ENCODE measurements at places on chromosomes 5 and 9.

DNA sequence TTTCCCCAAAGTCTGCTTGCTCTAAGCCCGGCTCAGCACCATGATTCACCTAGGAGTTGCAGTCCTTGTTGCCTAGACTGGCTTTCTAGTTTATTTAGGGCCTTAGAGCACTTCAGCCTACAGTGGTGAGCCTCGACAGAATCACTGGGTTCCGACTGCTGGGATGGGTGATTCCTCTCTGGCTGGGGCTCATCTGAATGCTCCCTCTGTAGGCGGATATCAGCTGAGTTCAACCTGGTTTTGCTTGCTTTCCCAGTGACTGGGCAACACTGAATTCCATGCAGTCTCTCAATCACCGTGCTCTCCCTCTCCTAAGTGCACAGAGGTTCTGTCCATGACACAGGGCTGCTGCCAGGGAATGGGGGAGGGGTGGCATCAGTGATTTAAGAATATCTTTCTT, 54.1 kb downstream of the OSMR start:
- no peak for DNase-seq

GRCh38 chr9:105066275-105066865, 138.4 kb upstream of the ABCA1 start:
- no peak for DNase-seq

DNA sequence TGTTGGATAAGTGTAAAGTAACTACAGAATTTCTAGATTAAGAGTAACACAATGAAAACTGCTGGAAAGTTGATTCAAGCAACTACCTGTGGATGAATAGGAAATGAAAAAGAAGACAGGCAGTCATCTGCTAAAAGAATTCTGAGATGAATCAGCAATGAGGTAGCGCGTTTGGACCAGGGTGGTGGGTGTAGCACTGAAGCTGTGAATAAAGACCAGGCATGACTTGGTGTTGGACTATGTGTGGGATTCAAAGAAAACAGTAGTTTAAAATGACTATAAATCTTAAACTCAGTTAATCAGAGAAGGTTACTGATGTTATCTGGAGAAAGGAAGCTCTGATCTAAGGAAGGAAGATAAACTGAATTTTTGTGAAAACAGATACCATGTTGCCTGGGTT, 159.8 kb downstream of the FBN2 start:
- no peak for DNase-seq

DNA sequence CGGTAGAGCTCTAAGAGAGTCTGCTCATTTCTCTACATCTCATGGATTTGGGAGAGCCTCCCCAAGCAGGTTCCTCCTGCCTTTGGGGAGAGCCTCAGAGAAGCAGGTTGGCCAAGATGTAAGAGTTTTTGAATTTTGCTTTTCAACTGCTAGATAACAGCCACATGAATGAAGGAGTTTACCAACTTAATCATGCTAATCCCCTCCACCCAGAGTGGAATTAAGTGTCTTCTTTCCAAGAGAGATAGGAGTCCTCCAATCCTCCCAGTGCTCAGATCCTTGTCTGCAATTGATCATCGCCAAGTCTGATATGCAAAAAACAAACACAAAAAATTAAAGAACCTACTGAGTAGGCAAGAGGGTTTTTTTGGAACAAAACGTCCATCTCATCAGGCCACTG, 99.4 kb upstream of the MAP3K1 start:
- no peak for DNase-seq

GRCh38 chr5:33049298-33049697, 338.2 kb downstream of the NPR3 start:
- no peak for DNase-seq

- DNase-seq = no peak
These were observed 164.8 kb downstream of the DEPDC1B start for GRCh38 chr5:60535198-60535597.

DNA sequence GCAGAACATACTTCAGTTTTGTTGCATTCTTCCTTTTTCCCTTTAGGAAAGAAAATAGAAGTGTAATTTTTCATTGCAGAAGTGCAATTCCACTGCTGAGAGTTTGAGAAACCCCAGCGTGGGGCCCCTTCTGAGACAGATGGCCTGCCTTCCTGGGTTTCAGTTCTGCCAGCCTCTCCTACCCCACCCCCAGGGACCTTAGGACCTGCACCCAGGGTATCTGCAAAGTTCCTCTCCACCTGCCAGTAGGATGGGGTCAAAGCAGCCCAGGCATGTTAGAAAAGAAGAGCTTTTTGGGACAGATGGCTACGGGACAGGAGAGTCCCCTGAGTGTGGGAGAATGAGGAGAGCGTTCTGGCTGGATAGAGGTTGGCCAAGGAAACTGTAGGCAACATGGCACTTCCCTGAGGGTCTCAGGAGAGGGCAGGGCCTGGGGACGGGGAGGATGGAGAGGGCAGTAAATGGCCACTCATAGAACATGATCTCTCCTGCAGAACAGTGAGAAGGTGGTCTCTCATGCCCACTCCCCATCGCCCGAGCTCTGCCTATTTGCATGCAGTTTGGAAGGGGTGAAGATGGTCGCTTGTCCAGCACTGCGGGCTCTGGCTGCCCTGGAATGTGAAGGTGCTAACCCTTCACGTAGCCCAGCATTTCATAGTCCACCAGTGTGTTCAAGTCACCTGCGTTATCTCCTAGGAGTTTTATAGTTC, at the start of gene TIFAB:
Gene TIFAB, minus strand, starts transcription at position 31 of the 710 bp plus-strand sequence. CDS start 2,412 bp downstream, outside the sequence.
- no peak for DNase-seq

GRCh38 chr5:137084016-137084415, 415.1 kb downstream of the SPOCK1 start:
- no peak for DNase-seq

DNA sequence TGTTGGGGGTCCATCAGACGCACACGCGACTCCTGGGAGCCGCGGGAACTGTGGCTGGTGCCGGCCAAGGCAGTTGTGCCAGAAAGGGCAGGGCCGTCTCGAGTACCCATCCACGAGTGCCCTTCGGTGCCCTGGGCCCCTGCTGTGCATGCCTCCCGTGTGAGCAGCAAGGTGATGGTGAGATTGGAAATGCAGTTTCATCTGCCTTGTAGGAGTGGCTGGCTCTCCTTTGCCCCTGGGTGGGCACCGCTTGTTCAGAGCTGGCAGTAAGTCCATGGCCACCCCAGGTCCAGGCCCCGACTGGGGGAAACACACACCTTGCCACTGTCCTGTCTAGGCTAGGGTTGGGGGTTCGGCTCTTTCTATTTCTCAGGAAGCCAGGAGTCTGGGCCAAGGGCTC, 5.7 kb downstream of the NKD2 start:
- no peak for DNase-seq

DNA sequence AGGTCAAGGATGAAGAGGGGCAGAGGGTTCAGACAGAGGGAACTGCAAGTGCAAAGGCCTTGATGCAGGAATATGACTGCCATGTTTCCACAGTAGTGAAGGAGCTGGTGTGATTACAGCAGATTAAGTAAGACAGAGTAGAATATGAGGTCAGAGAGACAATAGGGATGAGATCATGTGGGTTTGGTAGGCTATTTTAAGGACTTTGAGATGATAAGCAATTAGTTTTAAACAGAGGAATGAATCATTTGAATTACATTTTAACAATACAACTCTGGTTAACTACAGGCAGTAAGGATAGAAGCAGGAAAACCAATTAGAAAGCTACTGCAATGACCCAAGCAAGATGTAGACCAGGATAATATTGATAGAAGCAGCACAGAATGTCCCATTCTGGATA, 7.7 kb downstream of the CENPK start:
- DNase-seq = no peak

- DNase-seq = no peak
These were observed 96.3 kb downstream of the TTLL11 start for GRCh38 chr9:121996783-121997182.

GRCh38 chr5:93246090-93246855, 334.7 kb downstream of the NR2F1-AS1 start:
- DNase-seq = no peak

GRCh38 chr9:80375477-80375876, 803.7 kb downstream of the TLE4 start:
- DNase-seq = no peak

DNA sequence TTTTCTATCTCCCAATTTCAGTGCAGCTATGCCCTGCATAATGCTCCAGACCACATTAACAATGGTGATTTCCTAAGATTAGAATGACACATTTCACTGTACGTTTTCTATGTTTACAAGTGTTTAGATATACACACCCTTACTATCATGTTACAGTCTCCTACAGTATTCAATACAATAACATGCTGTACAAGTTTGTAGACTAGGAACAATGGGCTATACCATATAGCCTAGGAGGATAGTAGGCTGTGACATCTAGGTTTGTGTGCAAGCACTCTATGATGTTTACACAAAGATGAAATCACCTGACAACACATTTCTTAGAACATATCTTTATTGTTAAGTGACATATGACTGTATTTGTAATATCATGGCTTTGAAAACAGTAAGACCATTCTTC, 1435.6 kb upstream of the NUDT12 start:
- DNase-seq = no peak

- no peak for DNase-seq
These were observed 28.4 kb upstream of the GADD45G start for GRCh38 chr9:89576404-89576839.

GRCh38 chr9:71263451-71263850, 142.0 kb upstream of the TRPM3 start:
- no peak for DNase-seq

- DNase-seq = no peak
These were observed 13.0 kb downstream of the OSMR start for GRCh38 chr5:38858839-38859238.

DNA sequence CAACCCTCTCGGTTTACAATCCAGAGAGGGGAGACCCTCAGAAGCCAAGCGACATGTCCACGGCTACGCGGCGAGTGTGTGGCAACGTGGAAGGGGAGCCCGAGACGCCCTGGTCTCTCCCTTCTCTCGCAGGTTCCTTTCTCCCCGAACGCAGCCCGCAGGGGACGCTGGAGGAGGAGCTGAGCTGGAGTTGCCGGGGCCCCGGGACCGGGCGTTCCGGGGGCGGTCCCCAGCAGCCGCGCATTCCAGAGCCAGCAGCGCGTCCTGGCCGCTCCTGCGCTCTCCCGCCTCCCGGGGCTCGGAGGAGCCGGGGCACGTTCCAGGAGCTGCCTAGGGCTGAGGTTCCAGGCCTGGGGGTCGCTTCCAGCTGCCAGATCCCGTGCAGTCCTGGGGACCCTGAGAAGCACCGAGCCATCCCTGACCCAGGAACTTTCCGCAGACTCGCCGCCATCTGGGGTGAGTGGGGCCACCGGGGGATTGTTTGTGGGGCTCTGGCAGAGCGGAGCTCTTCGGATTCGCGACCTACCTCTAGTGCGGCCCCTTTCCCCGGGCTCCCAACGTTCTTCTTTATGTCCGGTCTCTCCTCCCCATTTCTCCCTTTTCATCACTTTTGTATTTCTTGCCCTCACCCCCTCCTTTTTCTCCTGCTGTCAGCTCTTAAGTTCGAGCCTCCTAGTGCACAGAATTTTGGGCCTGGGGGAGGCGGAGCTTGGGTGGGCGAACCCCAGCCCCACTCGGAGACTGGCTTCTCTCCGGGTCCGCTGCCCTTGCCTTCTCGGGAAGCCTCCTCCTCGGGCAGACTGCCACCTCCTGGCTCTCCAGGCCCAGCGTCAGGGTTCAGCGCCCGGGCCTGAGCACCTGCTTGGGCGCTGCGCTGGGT, at the start of gene SMIM3:
Gene SMIM3, plus strand, starts transcription at position 241 of the 880 bp plus-strand sequence. CDS start 16,684 bp downstream, outside the sequence.
- peak; percentile 46 for DNase-seq

DNA sequence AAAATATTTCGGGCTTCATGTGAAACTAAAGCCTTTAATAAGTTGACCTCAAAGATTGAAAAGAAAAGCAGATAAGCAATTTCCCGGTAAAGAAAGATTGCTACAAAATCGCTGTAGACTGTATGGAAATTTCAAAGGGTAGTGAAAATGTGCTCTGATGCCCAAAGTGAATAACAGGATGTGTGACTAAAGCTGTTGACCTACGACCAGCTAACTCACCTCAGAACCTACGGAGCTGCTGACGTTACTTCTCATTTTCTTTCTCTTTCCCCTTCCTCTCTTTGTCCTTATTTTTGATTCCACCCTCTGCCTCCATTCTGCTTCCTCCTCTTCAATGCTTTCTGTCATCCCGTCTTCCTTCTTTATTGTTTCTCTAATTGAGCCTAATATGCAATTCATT, 103.2 kb downstream of the PDE4D start:
- DNase-seq = no peak

GRCh38 chr9:133207540-133208170, 1.4 kb downstream of the OBP2B start:
- no peak for DNase-seq

DNA sequence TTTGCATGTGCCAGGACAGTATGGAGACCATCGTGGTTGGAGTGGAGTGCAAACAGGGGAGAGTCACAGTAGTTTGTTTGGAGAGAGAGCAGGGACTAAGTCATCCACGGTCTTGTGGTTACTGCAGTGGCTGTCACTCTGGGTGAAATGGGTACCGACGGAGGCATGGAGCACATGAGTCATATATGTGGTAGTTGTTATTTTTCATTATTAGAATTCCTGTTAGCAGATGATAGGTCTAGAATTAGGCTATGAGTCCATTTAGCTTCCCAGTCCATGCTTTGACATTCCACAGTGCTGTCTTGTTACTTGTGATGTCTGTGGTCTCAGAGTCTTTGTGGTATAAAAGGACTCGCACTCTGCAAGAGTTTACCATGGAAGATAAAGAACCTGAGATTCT, 303.9 kb downstream of the DMRT2 start:
- no peak for DNase-seq

GRCh38 chr9:91208419-91208745, 153.3 kb downstream of the AUH start:
- no peak for DNase-seq

DNA sequence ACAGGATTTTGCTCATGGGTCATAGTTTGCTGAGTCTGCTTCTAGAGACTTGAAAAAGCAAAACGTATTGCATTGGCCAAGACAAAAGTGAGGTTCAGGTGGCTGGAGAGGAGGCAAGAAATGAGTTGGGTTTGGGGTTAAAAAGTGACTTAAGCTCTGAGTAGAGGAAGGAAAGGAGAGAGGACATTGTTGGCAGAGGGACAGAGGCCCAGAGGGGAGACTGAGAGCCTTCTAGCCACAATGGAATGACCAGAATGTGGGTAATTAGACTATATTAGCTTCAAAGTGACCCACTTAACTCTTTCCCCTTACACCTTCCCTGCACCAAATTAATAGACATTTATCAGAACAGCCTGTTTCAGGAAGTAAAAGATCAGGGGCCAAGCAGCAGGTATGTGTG, 188.4 kb downstream of the ZNF462 start:
- no peak for DNase-seq

- DNase-seq = no peak
These were observed 1.3 kb downstream of the BRD3 start for GRCh38 chr9:134066526-134066912.

DNA sequence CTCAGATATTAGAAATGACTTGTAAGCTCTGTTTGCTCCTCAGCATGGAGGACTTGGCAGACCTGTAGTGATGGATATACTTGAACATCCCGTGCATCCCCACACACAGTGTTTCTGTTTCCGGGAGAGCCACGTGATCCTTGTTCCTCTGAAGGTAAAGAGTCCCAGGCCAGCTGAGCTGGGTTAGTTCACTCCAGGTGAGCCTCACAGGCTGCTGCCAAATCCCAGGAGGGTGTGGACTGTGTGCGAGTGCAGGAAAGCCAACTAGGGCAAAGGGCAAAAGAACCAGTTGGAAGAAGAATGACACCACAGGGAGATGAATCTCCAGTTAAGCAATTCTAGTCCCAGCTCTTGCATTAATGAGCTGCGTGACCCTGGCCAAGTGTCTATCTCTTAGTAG, 10.4 kb upstream of the TOMM5 start:
- DNase-seq = no peak

Measured in activated CD8-positive, alpha-beta memory T cell treated with anti-CD3 and anti-CD28 coated beads for 48 hours (primary cell).